Femur (tissue), 1 donor: ENCODE measurements at places on chromosomes 2 and 18.

GRCh38 chr2:74831693-74832530 lies 2.0 kb upstream of the HK2 start:
- no peak for DNase-seq

DNA sequence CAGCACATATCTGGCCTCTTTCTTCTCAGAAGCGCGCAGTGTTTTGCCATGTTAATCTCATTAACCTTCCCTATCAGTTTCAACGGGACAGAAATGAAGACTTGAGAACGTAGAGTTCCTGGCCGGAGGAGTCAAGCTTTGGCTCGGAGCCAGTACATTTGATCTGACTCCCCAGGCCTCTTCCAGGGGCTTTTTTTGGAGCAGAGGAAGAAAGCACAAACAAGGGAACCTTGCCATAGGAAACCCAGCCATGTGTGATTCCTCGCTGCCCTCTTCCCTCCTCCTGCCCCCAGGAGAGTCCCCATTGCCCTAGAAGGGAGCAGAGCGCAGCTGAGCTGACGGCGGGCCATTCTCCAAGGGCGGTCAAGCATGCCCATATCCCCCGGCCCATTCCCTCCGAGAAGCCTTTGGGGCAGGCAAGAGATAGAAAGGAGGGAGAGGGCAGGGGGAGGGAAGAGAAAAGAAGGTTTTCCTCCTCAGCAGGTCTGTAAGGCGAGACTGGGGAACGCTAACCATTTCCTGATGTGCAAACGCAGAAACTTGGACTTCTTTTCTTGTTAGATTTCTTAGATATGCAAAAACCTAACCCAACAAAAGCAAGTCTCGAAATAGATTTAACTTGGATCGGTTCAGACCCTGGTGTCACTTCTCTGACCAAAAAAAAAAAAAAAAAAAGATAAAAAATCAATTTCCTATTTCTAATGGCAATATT lies 63.7 kb upstream of the POU3F3 start:
- peak; percentile 40 for DNase-seq

- DNase-seq, result no peak
These were observed 94.0 kb upstream of the CNGA3 start for GRCh38 chr2:98252038-98252773.

DNA sequence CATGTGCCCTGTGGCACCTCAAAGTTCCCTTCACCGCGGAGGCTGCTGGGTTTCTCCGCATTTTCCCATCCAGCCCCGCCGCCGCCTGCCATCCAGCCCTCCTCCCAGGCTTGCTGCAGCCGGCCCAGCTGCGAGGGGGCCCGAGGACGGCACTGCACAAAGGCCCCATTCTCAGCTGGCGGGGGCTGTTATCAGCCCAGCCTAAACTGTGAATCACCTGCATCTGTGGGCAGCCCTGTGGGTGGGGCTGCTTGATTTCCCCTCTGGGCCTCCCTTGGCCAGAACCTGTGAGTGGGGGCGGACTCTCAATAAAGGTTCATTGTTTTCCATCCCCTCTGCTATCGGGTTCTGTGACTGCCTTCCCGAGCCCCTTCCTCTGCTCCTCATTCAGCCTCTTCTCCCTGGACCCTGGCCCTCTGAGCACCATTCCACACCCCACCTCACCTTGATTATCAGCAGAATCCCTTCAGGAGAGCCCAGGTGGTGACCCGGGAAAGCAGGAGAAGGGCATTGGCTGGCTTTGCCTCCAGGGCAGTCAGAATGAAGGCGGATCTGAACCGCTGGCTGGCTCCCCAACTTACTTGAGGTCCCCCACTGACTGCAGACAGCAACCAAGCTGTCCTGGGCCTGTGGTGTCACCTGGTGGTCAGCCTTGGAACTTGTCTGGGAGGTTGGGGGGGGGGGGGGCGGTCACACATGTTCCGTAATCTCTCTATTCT lies 204.5 kb downstream of the ZFP36L2 start:
- DNase-seq, result no peak

DNA sequence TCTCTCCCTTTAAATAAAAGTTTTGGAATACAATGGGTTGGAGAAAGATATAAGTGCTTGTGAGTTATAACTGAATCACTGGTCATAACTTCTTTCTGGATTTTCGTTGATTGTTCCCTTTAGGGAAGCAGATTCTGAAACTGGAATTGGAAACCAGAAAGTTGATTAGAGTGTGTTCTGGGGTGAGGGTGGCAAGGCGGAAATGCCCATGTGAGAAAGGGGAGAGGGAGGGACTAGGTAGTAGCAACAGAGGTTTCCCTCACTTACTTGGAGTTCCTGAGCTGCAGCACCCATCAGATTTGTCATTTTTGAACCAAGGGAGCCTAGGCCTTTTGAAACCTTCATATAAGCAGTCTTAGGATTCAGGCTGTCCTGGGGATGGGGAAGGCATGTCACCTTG lies 453.4 kb downstream of the KCNJ3 start:
- no peak for DNase-seq

GRCh38 chr2:191226196-191226595 lies 19.0 kb upstream of the MYO1B start:
- DNase-seq, result no peak

DNA sequence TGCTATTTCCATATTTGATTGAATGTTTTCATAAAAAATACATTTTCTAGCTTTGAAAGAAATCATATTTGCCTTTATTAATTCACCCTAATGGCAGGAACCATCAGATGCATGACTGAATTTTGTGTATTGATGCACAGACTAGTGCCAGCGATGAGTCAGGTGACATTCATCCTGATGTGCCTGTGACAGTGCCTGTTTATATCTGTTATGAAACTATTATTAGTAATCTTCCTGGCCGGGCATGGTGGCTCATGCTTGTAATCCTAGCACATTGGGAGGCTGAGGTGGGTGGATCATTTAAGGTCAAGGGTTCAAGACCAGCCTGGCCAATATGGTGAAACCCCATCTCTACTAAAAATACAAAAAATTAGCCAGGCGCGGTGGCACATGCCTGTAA lies 170.0 kb downstream of the TSN start:
- DNase-seq, result no peak

- DNase-seq, result peak; percentile 60
These were observed 11.2 kb upstream of the CYP27C1 start for GRCh38 chr2:127231130-127231865.

DNA sequence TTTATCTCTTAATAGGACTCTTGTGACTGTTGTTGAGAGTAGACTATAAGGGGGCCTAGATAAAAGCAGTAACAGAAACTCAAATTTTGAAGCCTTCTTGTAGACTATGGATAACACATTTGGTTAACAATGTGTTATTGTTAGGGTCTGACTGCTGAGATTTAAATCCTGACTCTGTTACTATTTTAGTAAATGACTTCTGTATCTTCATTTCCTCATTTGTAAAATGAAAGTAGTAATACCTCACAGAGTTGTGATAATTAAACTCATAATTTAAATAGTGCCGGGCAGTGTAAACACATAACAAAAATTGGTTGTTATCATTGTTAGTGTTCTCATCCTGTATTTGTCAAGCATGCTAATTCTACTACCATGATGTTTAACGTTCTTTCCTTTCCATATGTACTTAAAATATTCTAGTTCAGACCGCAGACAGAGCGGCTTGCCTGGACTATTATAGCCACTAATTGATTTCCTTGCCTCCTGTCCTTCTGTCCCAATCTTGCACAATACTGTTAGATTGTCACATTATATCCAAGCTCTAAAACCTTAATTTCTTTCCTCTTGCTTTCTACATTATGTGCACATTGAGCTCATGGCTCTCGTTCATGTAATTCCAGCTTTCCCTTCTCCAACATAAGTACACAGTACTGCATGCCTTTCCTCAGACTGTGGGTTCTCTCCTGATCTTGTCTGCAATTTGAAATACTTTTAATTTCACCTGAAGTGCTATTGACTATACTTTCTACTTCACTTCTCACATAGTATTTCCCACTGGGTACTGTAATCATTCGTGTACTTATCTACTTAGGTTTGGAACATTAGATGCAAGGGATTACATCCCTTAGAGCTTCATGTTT lies 48.4 kb downstream of the RBBP8 start:
- DNase-seq, result no peak

DNA sequence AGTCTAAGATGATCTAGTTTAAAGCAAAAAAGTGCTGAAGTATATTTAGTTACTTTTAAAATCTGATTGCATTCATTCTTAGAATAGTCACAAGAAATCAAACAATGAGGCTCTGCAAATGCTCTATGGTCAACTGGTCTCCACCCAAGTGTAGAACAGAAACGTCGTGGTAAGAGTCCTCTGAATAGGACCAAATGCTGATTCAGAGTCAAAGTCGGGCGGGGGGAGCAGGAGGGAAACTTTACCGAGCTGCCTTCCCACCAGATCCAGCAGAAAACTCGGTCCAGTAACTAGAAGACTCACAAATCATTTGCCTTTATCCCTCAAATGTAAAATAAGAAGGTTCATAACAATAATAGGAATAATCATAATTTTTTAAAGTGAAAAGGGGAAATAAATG lies 46.2 kb upstream of the PXDN start:
- no peak for DNase-seq

GRCh38 chr2:85807756-85808155 lies 54.0 kb downstream of the ATOH8 start:
- DNase-seq, result peak; percentile 10

DNA sequence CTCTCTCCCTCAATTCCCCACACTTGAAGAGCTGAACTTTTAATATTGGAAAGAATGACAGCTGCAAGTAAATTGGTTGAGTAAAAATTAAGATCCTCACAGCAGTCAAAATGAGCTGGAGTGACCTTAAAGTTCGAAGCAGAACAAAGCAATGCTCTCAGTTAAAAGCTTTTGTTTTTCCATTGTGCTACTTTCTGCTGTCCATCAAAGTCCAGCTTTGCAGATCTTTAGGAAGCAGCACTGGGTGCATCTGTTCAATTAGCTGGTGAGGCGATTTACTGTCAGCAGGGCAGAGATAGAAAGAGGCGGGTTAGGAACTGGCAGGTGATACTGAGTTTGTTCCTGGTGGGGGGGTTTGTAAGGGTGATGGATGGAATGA lies 834.8 kb downstream of the CPS1 start:
- DNase-seq, result no peak

DNA sequence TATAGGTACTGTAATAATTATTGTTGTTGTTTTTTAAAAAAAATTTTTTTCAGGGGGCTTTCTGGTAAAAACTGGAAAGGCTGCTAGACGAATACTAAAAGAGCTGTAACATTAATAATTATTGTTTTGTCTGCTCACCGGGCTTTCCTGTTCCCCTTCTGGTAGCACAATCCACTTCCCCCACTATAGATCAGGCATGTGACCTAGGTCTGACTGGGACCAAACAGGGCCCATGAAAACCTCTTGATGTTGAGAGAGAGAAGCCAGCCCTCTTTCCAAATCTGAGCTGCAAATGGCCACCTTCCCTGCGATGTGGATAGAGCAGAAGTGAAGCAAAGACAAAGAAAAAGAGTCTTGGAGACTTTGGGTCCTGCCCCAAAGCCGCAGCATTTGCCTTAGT lies 23.4 kb downstream of the SH2D6 start:
- no peak for DNase-seq

- no peak for DNase-seq
These were observed 56.8 kb downstream of the MRPL33 start for GRCh38 chr2:27828305-27828704.

DNA sequence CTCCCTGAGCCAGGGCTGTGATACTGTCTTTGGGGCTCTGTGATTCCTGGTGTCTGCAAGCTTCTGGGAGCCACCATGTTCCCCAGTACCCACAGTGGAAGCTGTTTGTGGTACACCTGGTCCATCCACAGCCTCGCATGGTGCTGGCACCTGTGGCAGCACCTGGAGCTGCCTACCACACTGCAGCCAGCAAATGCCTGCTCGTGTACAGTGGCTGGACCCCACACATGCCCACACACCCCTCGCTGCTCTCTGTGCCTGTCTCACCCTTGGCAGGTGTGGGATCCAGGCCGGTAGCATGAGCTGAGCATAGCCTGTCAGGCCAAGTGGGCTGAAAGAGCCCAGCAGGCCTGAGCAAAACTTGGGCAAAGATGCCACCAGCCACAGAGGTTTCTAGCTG lies 41.8 kb upstream of the CSRNP3 start:
- DNase-seq, result no peak

GRCh38 chr2:148616662-148617061 lies 27.9 kb upstream of the EPC2 start:
- no peak for DNase-seq

DNA sequence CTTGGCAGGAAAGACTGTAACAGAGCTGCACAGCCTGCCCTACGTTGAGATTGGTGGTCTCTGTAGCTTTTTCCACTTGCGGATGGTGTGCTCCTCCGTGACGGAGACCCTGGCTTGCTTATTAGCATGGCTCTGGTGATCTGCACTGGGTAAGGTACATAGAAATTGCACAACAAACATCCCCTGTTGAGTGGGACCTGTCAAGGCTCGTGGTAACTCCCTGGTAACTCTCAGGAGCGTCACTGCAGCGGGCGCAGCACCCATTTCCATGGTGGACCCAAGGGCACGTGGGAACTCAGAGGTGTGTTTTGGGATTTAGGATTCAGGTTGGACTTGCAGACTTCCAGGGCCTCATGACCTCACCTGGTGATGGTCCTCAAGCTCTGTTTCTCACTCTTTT lies 1.1 kb downstream of the TRAF3IP1 start:
- DNase-seq, result no peak

DNA sequence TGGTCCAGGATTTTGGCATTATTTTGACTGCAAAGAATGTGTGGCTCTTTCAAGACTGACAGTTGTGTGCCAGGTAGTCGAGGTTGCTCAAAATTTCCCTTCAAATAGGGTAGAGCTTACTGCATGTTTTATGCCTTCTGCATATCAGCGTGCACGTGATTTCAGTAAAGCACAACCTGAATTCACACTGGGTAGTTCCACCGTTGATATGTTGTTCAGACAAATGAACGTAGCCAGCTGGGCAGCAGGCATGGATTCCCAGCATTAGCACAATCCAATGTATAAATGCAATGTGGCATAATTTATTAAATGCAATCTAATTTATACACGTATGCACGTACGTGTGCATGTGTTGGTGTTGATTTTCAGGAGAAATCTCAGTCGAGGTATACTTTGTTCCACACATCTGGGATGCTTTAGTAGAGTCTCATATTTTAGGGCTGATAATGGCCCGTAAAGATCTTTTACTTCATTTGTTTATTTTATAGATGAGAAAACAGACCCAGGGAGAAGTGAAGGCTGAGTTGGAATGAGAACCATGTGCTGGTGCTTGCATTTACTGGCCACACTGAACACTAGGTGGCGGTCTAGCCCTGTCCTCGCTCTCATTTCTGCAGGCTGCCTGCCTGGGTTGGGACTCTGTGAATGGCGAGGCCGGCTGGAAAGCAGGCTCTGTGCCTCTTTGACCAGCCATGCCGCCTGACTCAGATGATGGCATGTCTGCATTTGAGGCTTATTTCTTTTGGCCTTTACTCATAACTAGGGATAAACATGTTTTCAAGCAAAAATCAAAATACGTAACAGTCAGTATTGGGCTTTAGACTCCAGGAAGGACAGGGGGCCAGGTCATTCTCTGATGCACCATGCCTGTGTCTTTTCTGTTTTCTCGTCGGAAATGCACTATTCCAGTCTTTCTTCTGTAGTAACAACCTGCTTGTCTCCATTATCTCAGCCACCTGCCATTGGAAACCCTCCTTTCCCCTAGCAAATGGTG lies 120.4 kb downstream of the RNF144A start:
- peak; percentile 79 for DNase-seq

DNA sequence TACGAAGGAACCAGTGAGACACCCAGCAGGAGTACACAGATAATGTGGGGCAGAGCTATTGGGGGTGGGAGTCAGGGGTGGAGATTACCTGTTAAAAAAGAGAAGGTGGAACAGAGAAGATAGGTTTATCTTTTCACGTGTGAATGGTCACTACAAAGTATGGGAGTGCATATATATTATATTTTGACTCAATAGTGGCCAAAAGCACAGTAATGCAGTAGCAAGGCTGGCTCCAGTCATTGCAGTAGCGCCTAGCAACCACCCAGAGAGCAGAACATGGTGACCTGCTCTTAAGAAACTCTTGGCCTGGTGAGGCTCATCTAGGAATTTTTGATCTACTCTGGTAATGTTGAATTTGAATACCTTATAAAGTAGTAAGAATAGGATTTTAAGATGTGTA lies 1.0 kb downstream of the IMPACT start:
- DNase-seq, result no peak
